Urinary bladder (tissue), 4 donors: ENCODE measurements at places on chromosomes 16 and 17. TPM values are rescaled to one million over a fixed set of nuclear protein-coding genes. Genes with fewer than 3 reads are reported as not detected.
A peak's percentile ranks its signal among the peaks of the same experiment; 100 is the strongest.

GRCh38 chr16:57409870-57410587 lies 5.5 kb downstream of the CCL17 start:
- no peak for DNase-seq

- no peak for DNase-seq
Observed at GRCh38 chr16:66524601-66525164, 25.2 kb downstream of the TK2 start.

- no peak for DNase-seq
Observed at GRCh38 chr17:40935624-40936023, 1.8 kb downstream of the KRT23 start.

DNA sequence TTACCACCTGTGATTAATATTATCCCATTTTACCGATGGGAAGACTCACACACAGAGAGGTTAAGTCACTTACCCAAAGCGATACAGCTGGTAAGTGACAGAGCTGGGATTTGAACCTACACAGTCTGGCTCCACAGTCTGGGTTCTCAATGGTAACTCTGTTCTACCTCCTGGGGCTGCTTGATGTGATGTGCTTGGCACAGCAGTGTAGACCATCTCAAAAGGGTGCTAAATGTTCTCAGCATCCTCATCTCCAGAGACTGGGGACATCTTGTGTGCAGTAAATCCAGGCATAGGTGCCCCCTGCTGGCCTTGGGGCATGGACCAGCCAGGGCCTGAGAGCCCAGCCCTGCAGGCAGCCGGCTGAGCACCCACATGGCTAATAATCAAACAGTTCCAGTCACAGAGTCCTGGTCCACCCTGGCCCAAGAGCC lies 15.4 kb upstream of the KATNB1 start:
- DNase-seq, result no peak

DNA sequence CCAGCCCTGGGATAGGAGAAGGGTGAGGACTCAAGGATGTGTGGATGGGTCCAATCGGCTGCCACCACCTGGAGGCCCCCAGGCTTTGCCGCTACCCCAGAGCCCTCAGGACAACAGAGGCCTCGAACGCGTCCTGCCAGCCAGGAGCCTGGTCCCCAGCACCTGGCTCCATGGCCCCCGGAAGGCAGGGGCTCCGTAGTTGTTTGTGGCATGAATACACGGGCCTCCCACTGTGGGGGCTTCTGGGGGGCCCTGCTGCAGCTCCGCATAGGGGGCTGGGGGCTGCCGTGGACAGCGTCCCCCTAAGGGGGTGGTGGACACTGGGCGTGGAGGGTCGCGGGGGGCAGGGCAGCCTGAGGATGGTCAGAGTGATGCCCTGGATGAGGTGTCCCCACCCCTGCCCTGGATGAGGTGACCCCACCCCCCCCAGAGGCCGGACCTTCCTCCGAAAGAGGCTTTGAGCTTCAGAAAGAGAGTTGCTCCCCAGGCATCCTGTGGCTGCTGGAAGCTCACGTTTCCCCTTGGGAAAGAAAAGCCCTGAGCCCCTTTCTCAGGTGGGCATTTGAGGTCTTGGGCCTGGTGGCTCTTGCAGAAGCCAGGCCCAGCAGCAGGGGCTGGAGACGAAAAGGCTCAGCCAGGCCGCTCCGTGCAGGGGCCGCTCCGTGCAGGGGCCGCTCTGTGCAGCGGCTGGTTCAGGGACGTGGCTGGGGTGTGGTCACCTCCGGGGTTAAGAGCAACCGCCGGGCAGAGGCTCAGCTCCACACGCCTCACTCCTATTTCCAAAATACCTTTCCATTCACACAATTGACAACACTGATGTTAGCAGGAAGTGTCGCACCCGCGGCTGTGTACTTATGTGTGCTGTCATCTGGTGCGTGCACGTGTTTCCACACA lies 40.3 kb upstream of the GNG13 start:
- DNase-seq, result no peak

DNA sequence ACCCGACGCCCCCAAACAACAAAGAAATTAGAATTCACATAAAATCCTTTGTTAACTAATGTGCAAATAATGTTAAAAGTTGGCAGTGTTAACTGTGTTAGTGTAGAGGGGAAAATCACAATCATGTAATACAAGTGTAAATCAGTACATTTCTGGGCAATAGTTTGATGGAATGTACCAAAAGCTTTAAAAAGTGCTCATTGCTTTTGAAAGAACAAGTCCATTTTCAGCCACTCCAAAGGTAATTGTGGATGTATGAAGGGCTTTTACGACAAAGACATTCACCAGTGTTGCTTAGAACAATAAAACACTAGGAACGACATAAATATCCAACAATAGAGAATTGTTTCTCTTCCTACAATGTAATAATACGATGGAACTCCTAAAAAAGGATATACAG lies 9.1 kb downstream of the GLOD4 start:
- no peak for DNase-seq

- no peak for DNase-seq
Observed at GRCh38 chr17:27461192-27461859, 5.1 kb downstream of the KSR1 start.

DNA sequence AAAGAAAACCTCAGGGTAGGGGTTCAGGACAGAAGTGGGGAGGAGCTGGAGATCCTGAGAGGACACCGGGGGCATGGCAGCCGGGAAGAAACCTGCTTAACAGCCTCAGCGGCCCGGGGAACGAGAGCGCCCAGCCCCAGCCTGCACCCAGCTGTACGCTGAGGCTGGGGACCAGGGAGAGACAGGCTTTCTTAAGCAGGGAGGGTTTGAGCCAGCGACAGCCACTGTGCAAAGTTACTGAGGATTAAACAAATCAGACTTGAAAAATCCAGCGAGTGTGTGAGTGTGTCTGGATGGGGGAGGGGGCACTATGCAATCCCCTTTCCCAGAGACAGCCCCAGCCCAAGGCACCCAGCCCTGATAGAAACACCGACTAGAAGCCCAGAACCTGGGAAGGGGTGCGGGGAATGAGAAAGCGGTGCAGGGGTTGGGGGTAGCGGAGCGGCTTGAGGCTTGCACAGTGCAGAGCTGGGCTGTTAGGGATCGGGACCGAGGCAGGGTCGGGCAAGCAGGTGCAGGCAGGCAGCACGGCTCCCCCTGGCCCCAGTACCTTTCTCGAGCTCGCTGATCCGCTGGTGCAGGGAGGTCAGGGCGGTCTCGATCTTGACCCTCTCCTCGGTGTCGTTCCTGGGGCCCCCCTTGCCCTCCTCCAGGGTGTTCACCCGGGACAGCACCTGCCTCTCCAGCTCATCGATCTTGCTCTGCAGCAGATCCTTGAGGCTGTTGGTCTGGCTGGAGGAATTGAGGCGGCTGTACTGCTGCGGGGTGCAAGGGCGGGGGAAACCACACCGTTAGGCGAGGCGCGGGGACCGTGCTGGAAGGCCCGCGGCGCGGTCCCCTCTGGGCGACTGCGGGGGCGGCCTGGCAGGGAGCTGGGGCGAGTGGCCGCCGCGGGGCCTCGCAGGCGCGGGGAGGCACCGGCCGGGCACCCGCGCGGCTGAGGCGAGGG lies 1.2 kb downstream of the NPTX1 start:
- no peak for DNase-seq

DNA sequence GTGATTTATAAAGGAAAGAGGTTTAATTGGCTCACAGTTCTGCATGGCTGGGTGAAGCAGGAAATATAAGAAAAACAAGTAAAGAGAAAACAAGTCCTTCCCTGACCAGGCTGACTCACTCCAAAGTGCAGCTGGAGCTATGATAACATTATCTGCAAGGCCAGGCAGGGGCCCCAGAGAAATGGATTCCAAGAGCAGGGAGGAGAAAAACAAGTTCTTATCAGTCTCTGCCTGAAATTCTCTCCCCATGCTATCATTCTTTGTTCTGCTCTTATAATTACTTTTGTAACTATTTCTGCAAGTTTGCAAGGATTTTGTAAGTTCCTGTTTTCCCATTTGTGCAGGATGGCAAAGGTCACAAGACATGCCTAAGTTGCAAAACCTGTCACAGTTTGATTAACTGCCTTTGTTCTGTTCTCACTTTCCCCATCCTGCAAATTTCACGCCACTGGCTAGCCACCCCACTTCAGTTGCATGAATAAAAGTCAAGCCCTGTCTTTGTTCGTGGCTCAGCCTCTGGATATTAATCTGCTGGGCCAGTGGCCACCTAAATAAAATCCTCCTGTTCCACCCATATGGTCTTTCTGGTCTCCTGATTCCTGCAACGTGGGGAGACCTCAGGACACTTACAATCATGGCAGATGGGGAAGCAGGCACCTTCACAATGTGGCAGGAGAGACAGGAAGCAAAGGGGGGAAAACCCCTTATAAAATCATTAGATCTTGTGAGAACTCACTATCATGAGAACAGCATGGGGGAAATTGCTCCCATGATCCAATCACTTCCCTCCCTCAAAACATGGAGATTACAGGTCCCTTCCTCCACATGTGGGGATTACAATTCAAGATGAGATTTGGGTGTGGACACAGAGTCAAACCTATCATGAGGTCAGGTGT lies 13.1 kb downstream of the ABCA9 start:
- peak; percentile 59 for DNase-seq

- no peak for DNase-seq
Observed at GRCh38 chr17:59572301-59572924, 7.0 kb downstream of the DHX40 start.

Gene SGCA
- total RNA-seq, result 15.4 TPM

Gene MKS1
- 14.0 TPM for total RNA-seq

Gene ABCA6
- 74.6 TPM for total RNA-seq

Gene EVI2A
- total RNA-seq, result 6.9 TPM

Gene CDH16
- not detected for total RNA-seq
